NCI-H526 (cell line): ENCODE measurements at places on chromosomes 6 and 20.

DNA sequence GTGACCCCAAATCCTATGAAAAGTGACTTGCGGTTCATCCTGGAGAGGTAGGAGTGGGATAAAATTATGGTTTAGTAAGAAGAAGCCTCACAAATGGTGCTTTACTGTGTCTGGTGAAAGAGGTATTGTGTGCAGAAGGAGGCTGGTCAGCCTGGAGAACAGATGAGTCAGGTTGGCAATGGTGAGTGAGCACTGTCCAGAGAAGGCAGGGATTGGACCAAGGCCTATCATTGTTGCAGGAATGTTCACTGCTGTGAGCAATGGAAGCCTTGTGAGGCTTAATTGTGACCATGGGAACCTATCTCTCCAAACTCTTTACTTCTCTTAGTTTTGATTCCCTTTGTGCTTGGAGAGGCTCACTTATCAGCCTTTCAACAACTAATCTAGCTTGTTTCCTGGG lies 89.0 kb upstream of the KCNK16 start:
- DNase-seq = no peak

- no peak for DNase-seq
Observed at GRCh38 chr20:18689557-18689956, 101.7 kb downstream of the DTD1 start.

DNA sequence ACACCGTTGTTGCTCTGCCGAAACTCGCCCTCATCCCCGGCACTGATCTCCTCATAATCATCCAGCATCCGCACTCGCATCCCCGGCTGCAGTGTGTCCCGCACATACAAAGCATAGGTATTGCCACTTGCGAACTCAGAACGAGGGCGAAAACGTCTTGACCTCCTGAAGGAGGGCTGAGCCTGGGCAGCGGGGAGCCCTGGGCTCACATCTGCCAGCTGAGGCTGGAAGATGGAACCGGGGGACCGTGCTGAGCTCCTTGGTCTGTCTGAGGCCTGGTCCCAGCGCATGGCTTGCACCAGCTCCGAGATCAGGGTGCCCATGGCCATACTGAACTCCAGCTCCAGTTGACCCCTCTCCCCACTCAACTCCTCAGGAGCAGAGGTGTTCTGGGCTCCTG lies 2.7 kb downstream of the CUL7 start:
- no peak for DNase-seq

DNA sequence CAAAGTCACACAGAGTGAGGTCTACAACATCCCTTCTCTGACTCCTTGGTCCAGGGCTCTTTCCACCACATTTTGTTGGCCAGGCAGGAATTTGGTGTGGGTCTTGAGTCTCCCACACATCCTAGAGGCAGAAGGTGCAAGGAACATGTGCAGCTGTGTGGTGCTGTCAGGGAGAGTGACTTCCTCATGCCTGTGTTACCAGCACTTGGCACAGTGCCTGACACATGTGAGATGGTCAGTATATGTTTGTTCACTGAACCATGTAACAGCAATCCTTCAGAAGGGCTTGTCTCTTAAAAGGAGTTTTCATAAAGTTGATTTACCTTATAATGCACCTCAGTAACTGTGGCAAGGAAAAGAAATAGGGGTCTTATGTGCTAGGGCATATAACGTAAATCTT lies 168.5 kb downstream of the CDC5L start:
- no peak for DNase-seq

- no peak for DNase-seq
Observed at GRCh38 chr6:38806271-38806670, 91.2 kb downstream of the DNAH8 start.

GRCh38 chr6:111992851-111993250 lies 61.1 kb upstream of the CCN6 start:
- DNase-seq = no peak

DNA sequence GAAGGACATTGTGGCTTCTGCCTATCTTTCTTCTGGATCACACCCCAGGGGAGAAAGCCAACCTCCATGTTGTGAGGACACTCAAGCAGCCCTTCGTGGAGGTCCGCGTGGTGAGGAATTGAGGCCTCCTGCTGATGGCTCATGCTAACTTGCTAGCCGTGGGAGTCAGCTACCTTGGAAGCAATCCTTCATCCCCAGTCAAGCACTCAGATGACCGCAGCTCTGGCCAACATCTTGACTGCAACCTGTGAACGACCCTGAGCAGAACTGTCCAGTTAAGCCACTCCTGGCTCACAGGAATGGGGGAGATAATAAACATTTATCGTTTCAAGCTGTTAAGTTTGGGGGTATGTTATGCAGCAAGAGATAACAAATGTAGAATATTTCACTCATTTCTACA lies 10.9 kb upstream of the CNKSR3 start:
- no peak for DNase-seq
